KBM-7 (cell line): ENCODE measurements at places on chromosomes 4 and X.
A peak's percentile ranks its signal among the peaks of the same experiment; 100 is the strongest.

GRCh38 chr4:91198951-91199350 lies 1071.8 kb downstream of the CCSER1 start:
- no peak for DNase-seq

GRCh38 chr4:97953171-97953941 lies 189.9 kb downstream of the STPG2 start:
- DNase-seq = no peak

GRCh38 chr4:15197005-15197404 lies 194.7 kb downstream of the CPEB2 start:
- peak; percentile 2 for DNase-seq

- DNase-seq = no peak
Measured at GRCh38 chrX:145821291-145821897, 3.8 kb downstream of the SLITRK2 start.

- DNase-seq = peak; percentile 58
Measured at GRCh38 chr4:3529363-3529762, 2.9 kb downstream of the LRPAP1 start.
